ENCODE measurements at places on chromosomes 13 and 19.
A peak's percentile ranks its signal among the peaks of the same experiment; 100 is the strongest.

- DNase-seq: peak; percentile 100
Observed at GRCh38 chr13:110869805-110870706, 44.8 kb downstream of the ANKRD10 start.

GRCh38 chr19:14434543-14435319, 1.6 kb downstream of the PKN1 start:
- DNase-seq: peak; percentile 82

- peak; percentile 86 for DNase-seq
Observed at GRCh38 chr13:77980592-77980991, 62.0 kb upstream of the EDNRB start.

DNA sequence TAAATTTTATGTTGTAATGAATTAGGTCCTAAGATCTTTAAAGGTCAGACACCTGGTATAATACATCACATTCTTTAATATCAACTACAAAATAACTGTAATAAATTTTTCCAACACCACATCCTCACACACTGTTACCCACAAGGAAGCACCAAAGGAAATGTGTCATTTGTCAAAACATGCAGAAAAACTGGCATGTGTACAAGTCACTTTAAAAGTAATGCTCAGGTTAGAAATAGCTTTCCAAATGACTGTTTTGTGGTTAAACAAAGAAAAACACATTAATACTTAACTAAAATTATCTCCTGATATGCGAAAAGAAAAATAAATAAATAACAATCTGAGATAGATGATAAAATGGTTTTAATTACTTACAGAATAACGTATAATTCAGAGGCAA, 74.7 kb downstream of the MZT1 start:
- DNase-seq: peak; percentile 23

- DNase-seq: peak; percentile 96
Observed at GRCh38 chr13:40764587-40765403, 6.2 kb downstream of the MRPS31 start.

- no peak for DNase-seq
Observed at GRCh38 chr13:39982745-39983144, 327.3 kb downstream of the COG6 start.
